WTC11 (cell line): ENCODE measurements at places on chromosomes 3 and 15. TPM values are rescaled to one million over a fixed set of nuclear protein-coding genes. Genes with fewer than 3 reads are reported as not detected.

DNA sequence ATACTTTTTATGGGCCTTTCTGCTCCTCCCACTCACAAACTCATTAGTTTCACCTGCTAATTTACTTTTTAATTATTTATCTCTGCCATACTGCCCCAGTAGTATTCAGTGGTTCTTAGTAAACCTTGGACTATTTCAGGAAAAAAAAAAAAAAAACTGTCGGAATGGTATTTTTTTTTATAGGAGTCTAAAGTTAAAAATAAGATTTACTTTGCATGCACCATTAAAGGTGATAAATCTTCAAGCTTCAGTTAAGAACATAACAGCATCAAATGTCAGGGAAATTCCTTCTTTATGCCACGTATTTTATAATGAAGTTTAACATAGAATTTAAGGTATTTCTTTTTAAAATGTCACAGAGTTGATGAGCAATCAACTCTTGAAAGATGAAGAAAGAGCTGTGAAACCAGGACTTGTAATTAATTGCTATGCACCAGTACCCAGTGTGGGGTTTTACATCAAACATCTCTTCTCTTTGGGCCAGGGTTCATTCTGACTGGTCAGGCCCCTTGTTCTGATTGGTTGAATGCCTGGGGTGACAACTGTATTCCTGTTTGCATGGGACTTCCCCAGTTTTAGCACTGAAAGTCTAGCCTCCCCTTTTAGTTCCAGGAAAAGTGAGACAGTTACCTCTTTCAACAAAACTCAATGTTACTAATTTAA lies 40.3 kb upstream of the PTPRG start:
- no peak overlapping the region for H3K4me3 ChIP-seq
- H3K27me3 ChIP-seq = no peaks in the 10 kb centered on the region
- H3K27ac ChIP-seq = no peak overlapping the region
- H3K36me3 ChIP-seq = no peaks in the 10 kb centered on the region

LRRIQ4 gene
- 0.09 to 0.34 TPM (median 0.18 TPM) in 3 replicates for total RNA-seq

DNA sequence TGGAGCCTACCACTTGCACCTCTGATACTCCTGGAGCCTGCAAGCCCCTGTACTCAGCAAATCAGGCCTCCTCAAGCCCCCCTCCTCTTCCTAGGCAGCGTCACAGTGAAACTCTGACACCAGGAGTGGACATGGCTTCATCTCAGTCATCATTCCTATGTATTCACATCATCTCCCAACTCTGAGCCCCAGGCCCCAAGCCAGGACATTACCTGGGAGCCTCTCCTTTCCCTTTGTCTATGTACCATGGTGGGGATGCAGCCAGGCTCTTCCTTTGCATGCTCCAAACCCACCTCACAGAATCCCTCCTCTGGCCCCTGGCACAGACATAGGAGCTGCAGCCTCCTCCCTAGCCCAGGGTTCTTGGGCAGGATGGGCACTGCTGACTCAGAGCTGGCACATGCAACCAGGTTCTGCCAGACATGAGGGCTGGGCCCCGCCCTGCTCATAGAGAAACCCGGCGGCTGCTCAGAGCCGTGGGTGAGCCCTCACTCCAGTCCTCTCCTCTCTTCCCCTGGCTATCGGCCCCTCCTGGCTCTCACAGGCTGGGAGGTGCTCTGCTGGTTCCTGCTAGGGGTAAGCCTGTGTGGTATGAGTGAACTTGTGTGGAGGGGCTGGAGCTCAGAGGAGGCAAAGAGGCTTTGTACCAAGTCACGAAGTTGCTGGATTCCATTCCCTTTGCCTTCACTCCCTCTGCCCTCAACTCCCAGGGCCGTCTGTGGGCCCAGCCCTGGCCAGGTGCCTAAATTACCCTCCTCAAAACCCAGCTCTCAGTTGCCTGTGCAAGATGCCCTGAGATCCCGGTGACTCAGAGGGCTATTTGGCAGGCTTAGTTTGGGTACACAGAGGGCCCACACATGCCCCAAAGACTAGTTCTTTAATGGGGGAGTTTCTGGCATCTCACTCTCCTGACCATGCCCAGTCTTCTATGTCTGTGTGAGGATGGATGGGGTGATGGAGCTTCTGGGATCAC lies 1.9 kb upstream of the PLCD1 start:
- peaks cover 6% of the 10 kb centered on the region; the same call in 1 of the 2 replicates for H3K4me1 ChIP-seq
- no peak overlapping the region for H3K27ac ChIP-seq
- peak overlapping the region; percentile 31 for H3K4me3 ChIP-seq

DNA sequence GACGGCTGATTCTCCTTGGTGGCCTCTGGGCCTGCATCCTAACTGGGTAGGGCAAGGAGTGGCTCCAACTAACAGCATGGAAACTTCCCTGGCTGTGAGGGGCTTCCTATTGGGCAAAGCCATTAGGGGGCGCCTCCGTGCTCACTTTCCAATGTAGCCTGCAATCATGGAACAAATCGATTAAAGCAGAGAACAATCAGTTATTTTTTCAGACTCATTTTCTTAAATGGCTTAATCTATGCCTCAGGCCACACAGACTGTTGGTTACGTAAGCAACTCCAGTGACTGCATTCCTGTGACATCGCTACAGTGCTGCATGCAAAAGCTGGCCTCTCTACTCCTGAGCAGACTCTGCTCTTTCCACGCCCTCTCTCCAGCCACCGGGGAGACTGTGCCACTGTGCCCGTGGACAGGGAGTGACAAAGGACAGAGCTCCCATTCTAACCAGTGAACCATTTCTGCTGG lies 278.9 kb downstream of the KLF13 start:
- H3K27ac ChIP-seq = no peak overlapping the region
- peaks cover 20% of the 10 kb centered on the region for H3K4me1 ChIP-seq
- H3K27me3 ChIP-seq = no peaks in the 10 kb centered on the region; the same call in 1 of the 2 replicates
- no peaks in the 10 kb centered on the region for H3K36me3 ChIP-seq
- DNase-seq = peak; percentile 62

DNA sequence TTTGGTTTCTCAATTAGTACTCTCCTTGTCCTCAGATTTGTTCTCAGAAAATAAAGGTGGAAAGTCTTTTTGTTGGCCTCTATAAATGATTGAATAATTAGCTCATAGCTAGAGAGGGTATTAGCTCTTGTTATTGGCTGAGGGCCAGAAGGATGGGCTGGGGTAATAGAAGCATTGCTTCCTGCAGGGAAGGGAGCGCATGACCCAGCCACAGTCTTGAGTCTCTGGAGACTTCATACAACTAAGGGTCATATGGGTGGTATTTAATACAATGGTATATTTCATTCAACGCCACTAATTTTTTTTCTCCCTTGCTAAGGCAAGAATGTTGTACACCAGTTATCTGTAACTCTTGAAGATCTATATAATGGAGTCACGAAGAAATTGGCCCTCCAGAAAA lies 8.4 kb downstream of the DNAJA4 start:
- H3K4me3 ChIP-seq = no peak overlapping the region
- no peaks in the 10 kb centered on the region for H3K27me3 ChIP-seq
- H3K4me1 ChIP-seq = peaks cover 2% of the 10 kb centered on the region; the same call in 1 of the 2 replicates
- H3K27ac ChIP-seq = no peak overlapping the region
- H3K36me3 ChIP-seq = no peaks in the 10 kb centered on the region; the same call in 1 of the 2 replicates

- no peak overlapping the region for H3K27ac ChIP-seq
- peaks cover 11% of the 10 kb centered on the region for H3K4me1 ChIP-seq
- no peak for DNase-seq
- H3K27me3 ChIP-seq = no peaks in the 10 kb centered on the region
- no peak overlapping the region for H3K4me3 ChIP-seq
These were observed 38.9 kb downstream of the ABHD2 start for GRCh38 chr15:89127054-89127702.

- no peaks in the 10 kb centered on the region for H3K36me3 ChIP-seq
- peak; percentile 43 for DNase-seq
- no peak overlapping the region for H3K4me3 ChIP-seq
- H3K27me3 ChIP-seq = no peaks in the 10 kb centered on the region
These were observed 259.2 kb upstream of the CCDC54 start for GRCh38 chr3:107117922-107118536.

GRCh38 chr3:45064512-45065372 lies 38.6 kb downstream of the CLEC3B start:
- no peak overlapping the region for H3K4me3 ChIP-seq
- no peak overlapping the region for H3K27ac ChIP-seq
- peaks cover 18% of the 10 kb centered on the region for H3K4me1 ChIP-seq
- peaks cover 46% of the 10 kb centered on the region for H3K27me3 ChIP-seq

GRCh38 chr3:170330366-170330765 lies 27.1 kb upstream of the SKIL start:
- 0 out of 2 replicates have a peak, but pooled peaks cover under 1% of the 10 kb centered on the region for H3K4me1 ChIP-seq
- DNase-seq = no peak
- H3K27me3 ChIP-seq = peaks cover 8% of the 10 kb centered on the region
- no peak overlapping the region for H3K27ac ChIP-seq
- no peak overlapping the region for H3K4me3 ChIP-seq

- H3K4me3 ChIP-seq = peak overlapping the region; percentile 6; the same call in 1 of the 2 replicates
- DNase-seq = no peak
- H3K36me3 ChIP-seq = 0 out of 2 replicates have a peak, but pooled peaks cover 4% of the 10 kb centered on the region
- peak overlapping the region; percentile 98 for H3K27ac ChIP-seq
These were observed 102.9 kb downstream of the FNDC3B start for GRCh38 chr3:172142051-172142863.

PXK gene
- 6.6 to 9.4 TPM (median 6.9 TPM) in 3 replicates for total RNA-seq

DNA sequence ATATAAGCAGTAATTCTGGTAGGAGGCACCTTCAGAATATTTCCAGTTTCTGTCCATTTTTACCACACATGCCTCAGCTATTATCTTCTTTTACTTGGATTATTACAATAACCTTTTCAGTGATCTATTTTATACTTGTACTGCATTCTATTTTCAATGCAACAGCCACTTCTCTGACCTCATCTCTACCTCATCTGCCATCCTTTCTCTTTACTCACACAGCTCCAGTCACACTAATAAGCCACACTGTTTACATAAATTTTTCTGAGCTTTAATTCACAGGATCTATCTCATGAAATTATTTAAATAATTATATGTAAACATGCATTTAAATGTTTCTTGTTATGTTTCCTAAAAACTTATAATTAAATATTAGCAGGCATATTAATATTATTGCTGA lies 47.3 kb upstream of the BCHE start:
- H3K27ac ChIP-seq = no peak overlapping the region; the same call in 1 of the 2 replicates
- peaks cover 3% of the 10 kb centered on the region for H3K36me3 ChIP-seq
- H3K4me3 ChIP-seq = no peak overlapping the region
- no peaks in the 10 kb centered on the region for H3K27me3 ChIP-seq

- peaks cover 13% of the 10 kb centered on the region for H3K4me1 ChIP-seq
- no peak overlapping the region for H3K27ac ChIP-seq
- no peaks in the 10 kb centered on the region for H3K27me3 ChIP-seq
- no peak overlapping the region for H3K4me3 ChIP-seq
- DNase-seq = no peak
- no peaks in the 10 kb centered on the region for H3K36me3 ChIP-seq
These were observed 139.5 kb downstream of the ADAMTS9 start for GRCh38 chr3:64548200-64548889.

- H3K4me3 ChIP-seq = no peak overlapping the region
- H3K27ac ChIP-seq = peak overlapping the region; percentile 31; the same call in 1 of the 2 replicates
- DNase-seq = no peak
- H3K36me3 ChIP-seq = peaks cover 6% of the 10 kb centered on the region
- no peaks in the 10 kb centered on the region for H3K27me3 ChIP-seq
These were observed 6.4 kb downstream of the TEX9 start for GRCh38 chr15:56371495-56372147.

TM4SF18 gene
- 1.6 to 2.4 TPM (median 2.2 TPM) in 3 replicates for total RNA-seq

- no peak overlapping the region for H3K27ac ChIP-seq
- H3K4me3 ChIP-seq = no peak overlapping the region
- no peaks in the 10 kb centered on the region for H3K27me3 ChIP-seq
- DNase-seq = no peak
These were observed 111.5 kb downstream of the NTRK3 start for GRCh38 chr15:88144921-88145653.

GRCh38 chr15:55588070-55588814 lies at the start of gene PYGO1:
PYGO1 (minus strand) TSS chr15:55588345; CDS start chr15:55587883, 462 bp downstream.
- H3K27ac ChIP-seq = no peak within 1 kb of the TSS
- H3K4me1 ChIP-seq = peaks cover 4% of the 10 kb centered on the region
- peak within 1 kb of the TSS; percentile 70 for H3K4me3 ChIP-seq
- peaks cover 6% of the 10 kb centered on the region; the same call in 1 of the 2 replicates for H3K36me3 ChIP-seq
- H3K27me3 ChIP-seq = peaks cover 39% of the 10 kb centered on the region
- DNase-seq = peak; percentile 71

FOXB1 gene
- 10.8 to 15.0 TPM (median 13.7 TPM) in 3 replicates for total RNA-seq

IGSF10 gene
- 0.60 to 0.70 TPM (median 0.66 TPM) in 3 replicates for total RNA-seq

DNA sequence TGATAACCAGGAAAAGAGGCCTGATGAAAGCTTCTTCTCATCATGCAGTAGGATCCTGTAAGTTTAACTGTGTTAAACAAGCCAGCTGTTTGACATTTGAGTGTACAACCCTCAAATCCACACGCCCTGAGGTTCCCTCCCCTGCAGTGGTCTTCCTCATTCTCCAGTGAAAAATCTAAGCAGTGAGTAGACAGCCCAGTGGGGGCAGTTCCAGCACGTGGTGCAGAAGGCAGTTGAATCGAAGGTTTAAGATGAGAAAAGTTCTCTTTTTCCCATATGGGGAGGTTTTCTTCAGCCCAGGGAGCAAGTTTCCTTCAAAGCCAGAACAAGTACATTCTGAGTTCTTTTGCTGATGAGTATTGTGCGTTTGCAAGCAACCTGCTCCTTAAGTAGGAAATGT lies 174.5 kb downstream of the NR2F2 start:
- no peak overlapping the region for H3K27ac ChIP-seq
- H3K4me1 ChIP-seq = no peaks in the 10 kb centered on the region
- no peak overlapping the region for H3K4me3 ChIP-seq

- no peak overlapping the region for H3K27ac ChIP-seq
- no peaks in the 10 kb centered on the region for H3K36me3 ChIP-seq
- H3K4me1 ChIP-seq = peaks cover 11% of the 10 kb centered on the region
- DNase-seq = no peak
These were observed 84.7 kb upstream of the PTX3 start for GRCh38 chr3:157351981-157352380.

DNA sequence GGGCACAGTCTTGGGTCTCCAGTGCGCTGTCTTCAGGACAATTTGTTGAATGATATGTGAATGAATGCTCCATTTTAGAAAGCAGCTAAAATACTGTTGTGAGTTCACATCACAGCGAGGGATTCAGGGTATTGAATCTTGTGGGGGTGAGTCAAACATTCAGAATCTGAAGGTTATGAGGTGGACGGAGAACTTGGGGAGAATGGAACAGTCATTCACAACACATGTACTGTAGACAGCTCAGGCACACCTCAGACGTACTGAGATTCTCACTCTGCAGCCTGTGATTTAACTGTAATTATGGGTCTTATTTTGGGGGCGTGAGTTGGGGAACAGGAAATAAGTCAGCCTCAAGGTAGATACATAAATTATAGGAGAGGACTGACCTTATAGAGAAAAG lies 13.9 kb downstream of the CRYBG3 start:
- H3K27me3 ChIP-seq = no peaks in the 10 kb centered on the region
- no peak for DNase-seq
- no peak overlapping the region for H3K4me3 ChIP-seq
- H3K36me3 ChIP-seq = peaks cover 11% of the 10 kb centered on the region
- no peak overlapping the region for H3K27ac ChIP-seq
- H3K4me1 ChIP-seq = peaks cover 19% of the 10 kb centered on the region

- no peak overlapping the region for H3K4me3 ChIP-seq
- no peaks in the 10 kb centered on the region for H3K27me3 ChIP-seq
- no peak for DNase-seq
- peaks cover 4% of the 10 kb centered on the region for H3K4me1 ChIP-seq
These were observed 41.7 kb downstream of the DAPK2 start for GRCh38 chr15:64004587-64004986.
